Omental fat pad (tissue), 4 donors: ENCODE measurements at places on chromosomes 3 and 15. TPM values are rescaled to one million over a fixed set of nuclear protein-coding genes. Genes with fewer than 3 reads are reported as not detected.

The P3H2 gene
- 3.4 TPM for total RNA-seq

The GRM2 gene
- total RNA-seq: 0.48 TPM

DNA sequence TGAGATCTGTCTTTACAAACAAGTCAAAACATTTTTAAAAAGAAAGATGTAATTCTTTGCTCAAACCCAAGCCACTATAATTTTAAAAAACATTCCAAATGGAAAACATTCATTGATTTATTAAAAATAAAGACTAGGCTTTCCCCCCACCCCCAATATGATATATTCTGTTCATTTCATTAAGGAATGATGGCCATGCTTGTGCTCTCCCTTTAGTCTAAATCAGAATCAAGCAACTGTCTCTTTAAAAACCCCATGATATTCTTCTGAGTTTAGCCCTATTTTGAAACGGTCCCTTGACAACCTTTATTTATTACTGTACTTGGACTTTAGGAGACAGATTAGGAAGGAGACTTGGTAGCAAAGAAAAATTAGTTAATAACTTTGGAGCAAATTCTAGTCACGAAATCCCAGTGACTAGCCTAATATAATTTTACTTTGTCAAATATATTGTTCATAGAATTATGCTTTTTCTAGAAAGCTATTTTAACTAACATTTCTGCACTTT lies 38.4 kb downstream of the TSC22D2 start:
- no peak for DNase-seq

GRCh38 chr3:112873632-112874031 lies 27.0 kb upstream of the CD200R1L start:
- DNase-seq: no peak

The HESX1 gene
- 1.9 TPM for total RNA-seq

The MESP2 gene
- not detected for total RNA-seq

The SCAMP5 gene
- total RNA-seq: 0.60 TPM

- no peak for DNase-seq
Observed at GRCh38 chr15:70385711-70386110, 288.0 kb upstream of the TLE3 start.

- DNase-seq: no peak
Observed at GRCh38 chr3:123518892-123519485, 65.9 kb downstream of the HACD2 start.

GRCh38 chr15:37019479-37020433 lies 80.6 kb downstream of the MEIS2 start:
- DNase-seq: no peak

DNA sequence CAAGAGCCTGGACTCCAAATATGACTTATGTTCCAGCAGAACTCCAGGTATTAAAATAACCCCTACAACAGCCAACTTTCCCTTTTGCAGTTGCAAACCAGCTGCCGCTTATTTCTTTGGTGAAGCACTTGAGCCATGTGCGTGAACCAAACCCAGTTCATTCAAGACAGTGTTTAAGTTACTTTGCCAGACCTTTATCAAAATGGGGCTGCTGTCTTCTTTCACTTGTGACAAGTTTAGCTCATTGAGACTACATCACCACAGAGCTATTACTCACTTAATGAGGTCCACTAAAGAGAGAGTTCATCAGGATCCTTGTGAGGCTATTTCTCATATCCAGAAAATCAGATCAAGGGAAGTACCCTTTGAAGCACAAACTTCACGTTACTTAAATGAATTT lies 2.4 kb upstream of the XRN1 start:
- no peak for DNase-seq

DNA sequence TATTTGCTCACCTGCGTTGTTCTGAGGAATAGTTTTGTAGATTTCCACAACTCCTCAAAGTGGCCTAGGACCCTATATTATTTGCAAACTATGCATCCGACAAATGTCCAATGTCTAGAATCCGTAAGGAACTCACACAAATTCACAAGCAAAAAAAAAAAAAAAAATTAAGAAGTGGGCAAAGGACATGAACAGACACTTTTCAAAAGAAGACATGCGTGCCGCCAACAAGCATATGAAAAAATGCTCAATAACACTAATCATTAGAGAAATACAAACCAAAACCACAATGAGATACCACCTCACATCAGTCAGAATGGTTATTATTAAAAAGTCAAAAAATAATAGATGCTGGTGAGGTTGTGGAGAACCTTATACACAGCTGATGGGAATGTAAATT lies 398.5 kb upstream of the PROK2 start:
- no peak for DNase-seq

- DNase-seq: no peak
Observed at GRCh38 chr3:132405609-132406299, 11.5 kb upstream of the DNAJC13 start.
